Effector memory CD4-positive, alpha-beta T cell (primary cell): ENCODE measurements at places on chromosomes 3 and 15.

- no peak for DNase-seq
Measured at GRCh38 chr3:177760803-177761202, 563.5 kb upstream of the TBL1XR1 start.

- DNase-seq: no peak
Measured at GRCh38 chr3:105414841-105415240, 48.1 kb downstream of the ALCAM start.

- DNase-seq: no peak
Measured at GRCh38 chr15:56919609-56920366, 1.3 kb downstream of the TCF12 start.

GRCh38 chr3:151402349-151402748, 17.8 kb upstream of the P2RY12 start:
- DNase-seq: no peak

DNA sequence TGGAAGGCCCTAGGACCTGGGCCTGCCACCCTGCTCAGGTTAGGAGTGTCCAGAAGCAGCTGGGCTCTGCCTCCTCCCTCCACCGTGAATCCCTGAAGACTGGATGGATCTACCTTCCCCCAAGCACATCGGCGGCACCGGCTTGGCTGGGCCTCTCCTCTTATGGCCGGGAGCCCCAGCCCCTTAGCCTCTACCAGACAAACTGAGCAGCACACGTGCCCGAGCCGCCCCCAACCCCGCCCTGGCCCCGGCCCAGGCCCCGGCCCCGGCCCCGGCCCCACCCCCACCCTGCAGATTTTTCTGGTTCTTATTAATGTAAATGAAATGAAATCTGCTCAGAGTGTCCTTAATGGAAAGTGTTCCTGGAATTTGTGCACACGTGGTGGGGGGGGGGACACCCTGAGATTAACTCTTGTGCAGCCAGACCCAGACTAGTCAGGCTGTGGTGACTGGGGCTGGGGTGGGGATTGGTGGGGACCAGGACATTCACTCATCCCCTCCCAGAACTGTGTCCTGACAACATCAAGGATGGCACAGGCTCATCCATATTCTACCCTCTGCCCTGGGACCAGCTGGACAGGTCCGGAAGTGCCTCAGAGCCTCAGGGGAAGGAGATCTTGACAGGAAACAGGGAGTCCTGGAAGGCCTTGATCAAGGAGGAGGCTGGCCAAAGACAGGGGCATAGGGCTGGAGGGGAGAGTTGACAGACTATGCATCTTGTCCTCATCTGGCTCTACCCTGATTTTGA, 30.9 kb upstream of the SEMA3F start:
- DNase-seq: no peak

GRCh38 chr3:23741036-23741706, 64.6 kb upstream of the UBE2E1 start:
- no peak for DNase-seq
